ENCODE measurements at places on chromosomes 12 and 14.
A peak's percentile ranks its signal among the peaks of the same experiment; 100 is the strongest.

DNA sequence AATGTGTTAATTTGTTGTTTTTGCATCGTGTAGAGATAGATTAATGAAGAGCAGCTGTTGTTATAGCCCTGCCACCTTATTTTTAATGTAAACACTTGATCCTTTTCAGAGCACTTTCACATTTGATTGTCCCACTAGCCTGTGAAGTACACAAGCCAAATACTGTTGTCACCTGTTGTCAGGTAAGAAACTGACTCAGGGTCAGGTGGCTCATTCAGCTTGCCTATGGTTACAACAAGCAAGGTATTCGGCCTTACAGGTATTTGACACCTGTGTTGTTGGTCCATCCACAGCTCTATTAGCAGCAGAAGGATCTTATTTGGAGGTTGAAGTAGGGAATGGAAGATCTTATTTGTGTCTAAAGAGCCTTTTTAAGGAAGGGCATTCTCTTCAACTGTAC, 108.9 kb downstream of the GPR135 start:
- DNase-seq, result no peak

- no peak for DNase-seq
Measured at GRCh38 chr12:78290606-78291345, 460.1 kb downstream of the NAV3 start.

DNA sequence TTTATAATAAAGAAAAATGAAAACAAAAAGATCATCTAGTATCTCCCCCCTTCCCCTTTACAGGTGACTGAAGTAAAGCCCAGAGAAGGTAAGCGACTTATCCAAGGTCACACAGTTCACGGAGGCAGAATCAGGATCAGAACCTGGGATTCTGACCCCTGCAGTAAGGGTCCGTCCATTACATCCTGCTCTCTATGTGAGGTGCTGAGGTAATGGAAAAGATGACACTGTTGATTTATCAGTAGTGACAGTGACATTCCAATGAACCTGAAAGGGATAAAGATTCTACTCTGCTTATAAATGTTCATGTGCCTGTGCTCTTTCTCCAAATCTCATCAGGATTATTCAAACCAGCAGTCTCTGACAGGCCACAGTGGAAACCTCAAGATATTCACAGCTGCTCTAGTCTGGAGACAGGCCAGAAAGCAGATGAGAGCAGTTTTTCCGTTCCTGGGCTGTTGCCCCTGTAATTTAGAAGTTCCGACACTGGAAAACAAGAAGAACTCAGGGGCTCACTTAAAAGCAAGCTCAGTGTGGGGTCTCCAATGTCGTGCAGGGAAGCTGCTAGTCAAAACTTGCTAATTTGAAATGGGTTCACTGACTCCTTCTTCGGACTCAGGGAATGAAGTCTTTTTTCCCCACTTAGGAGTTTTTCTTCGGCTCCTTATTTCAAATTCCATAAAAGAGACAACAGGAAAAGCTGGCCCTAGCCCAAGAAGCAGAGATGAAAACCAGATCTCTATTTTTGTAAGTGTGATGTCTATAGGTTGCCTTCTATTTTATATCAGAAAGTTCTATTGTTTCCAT, 131.8 kb upstream of the EEA1 start:
- DNase-seq, result no peak

DNA sequence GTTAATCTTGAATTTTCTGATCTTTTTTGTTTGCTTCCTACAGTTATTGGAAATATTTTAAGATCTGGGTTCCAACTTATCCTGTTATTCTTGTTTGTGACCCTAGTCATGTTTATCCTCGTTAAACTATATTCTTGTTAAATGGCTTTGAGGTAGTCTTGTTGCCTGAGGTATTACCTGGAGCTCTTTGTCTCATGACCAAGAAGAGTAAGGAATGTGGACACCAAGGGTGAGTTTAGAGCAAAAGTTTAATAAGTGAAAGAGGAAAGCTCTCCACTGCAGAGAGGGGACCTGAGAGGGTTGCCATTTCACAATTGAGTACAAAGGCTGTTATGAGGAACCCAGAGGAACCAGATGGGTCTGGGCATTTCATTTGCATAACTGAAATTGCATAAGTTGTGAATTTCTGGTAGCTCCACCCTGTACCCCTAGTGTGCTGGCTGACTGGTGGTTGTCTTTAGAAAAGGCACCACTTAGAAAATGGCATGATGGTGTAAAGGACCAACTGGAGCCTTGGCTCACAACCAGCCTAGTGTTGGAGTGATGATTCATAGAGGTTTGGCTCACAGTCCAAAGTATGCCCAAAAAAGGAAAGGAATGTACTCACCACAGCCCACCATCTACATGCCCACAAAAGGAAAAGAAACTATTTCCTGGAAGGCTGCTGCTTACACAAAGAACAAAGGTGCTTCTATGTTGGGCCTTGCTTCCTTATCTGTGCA, 36.7 kb upstream of the RESF1 start:
- no peak for DNase-seq

- no peak for DNase-seq
Measured at GRCh38 chr14:54048311-54048710, 91.7 kb upstream of the BMP4 start.

GRCh38 chr14:65373671-65374039, 38.9 kb upstream of the FUT8 start:
- DNase-seq, result no peak

DNA sequence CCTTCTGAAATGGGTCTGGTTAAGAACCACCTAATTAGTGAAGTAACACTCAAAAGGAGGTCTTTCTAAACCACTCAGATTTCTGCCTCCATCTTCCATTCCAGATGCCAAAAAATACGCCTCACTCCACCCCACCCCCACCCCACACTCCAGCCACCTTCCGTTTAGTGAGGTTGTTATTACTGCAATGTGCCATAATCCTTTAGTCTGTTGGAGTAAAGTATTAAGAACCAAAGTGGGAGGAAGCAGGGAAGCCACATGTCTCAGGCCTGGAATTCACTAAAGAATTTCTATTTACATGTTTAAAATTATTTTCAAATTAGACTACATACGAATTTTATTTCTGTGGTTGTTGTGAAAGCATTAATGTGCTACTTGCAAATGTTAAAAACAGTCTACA, 7.4 kb downstream of the KIF21A start:
- no peak for DNase-seq

DNA sequence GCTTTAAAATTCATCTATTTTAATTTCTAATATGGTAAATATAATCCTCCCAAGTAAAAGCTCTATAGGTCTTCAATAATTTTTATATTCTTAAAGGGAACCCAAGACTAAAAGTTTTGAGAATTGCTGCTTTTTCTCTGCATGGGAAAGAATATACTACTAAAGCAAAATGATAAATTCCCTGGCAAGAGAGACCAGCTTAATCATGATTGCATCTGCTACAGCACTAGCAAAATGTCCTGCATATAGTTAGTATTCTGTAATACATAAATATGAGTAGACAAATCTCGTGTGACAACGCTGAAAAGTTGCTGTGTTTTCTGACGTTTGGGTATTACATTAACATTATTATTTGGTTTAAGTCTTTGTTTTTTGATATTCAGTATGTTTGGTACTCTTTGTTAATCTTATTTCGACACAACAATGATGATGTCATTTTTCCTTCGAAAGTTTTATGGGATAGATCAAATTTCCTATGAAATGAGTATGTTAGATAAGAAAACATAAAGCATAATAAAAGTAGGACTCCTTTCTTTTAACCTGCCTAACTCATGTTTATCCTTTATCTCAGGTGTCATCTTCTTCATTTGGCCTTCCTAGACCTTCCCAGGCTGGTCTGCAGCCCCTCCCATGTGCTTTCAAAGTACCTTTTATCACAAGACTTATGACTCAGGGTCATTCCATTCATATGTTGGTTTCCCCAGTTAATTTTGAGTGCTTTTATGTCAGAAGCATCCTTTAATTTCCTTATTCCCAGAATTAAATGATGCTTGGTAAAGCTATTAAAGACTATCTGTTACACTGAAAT, 321.9 kb downstream of the RAD51B start:
- DNase-seq, result no peak

GRCh38 chr12:93763746-93764147, 86.6 kb downstream of the CRADD start:
- no peak for DNase-seq

GRCh38 chr12:64609536-64610078, 688 bp upstream of the RASSF3 start:
- DNase-seq, result no peak

GRCh38 chr12:72723732-72724131, 451.6 kb downstream of the TRHDE start:
- no peak for DNase-seq

GRCh38 chr14:49056021-49056420, 530.2 kb downstream of the RPS29 start:
- no peak for DNase-seq

DNA sequence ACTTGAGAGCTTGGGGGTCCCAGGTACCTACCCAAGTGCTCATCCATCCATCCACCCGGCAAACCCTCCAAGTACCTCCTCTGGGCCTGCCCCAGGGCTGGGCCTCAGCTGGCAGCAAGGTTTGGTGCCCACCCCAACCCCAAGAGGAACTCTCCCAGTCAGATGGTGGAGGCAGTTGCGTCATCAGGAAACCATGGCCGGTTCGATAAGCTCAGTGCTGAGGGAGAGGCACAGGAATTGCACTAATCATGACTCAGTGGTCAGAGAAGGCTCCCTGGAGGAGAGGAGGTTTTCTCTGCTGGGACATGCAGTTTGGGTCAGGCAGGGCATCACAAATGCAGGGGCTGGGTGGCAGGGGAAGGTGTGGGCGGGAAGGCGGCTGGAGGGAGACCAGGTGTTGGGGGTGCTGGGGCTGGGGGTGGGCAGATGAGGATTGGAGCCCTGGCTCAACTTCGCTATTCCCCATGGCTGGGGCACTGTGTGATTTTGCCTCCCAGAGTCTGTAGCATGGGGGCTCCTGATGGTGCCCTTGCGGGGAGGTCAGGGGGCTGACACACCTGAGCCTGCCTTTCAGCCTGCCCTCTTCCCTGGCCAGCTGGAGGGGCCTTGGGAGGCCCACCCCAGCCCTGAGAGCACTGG, 32.2 kb downstream of the SH2B3 start:
- DNase-seq, result no peak

- no peak for DNase-seq
Measured at GRCh38 chr14:90656973-90657372, 159.3 kb downstream of the TTC7B start.

- DNase-seq, result peak; percentile 13
Measured at GRCh38 chr14:94129758-94130414, 482 bp upstream of the IFI27L2 start.

- DNase-seq, result no peak
Measured at GRCh38 chr12:116528065-116528464, 31.1 kb upstream of the MAP1LC3B2 start.

GRCh38 chr12:92075425-92075914, 70.2 kb downstream of the BTG1 start:
- no peak for DNase-seq

GRCh38 chr12:101764051-101764792, 25.0 kb upstream of the SYCP3 start:
- no peak for DNase-seq

DNA sequence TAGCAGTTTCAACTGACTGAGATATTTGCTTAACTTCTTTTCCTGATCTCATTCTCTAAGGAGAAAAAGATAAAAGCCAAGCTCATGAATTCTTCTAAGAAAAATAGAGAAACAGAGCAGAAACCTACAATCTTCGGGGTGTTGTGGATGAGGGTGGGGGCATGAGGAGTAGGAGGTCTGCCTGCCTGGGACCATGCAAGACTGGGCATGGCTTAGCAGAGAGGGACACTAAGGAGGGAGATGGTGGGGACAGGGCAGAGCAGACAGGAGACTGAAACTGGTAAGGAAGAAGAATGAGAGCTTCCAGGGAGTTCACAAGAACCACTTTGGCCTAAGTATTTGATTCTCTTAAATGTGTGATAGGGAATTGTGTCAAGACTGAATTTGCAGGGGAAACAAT, 188.0 kb downstream of the CFAP54 start:
- DNase-seq, result no peak

DNA sequence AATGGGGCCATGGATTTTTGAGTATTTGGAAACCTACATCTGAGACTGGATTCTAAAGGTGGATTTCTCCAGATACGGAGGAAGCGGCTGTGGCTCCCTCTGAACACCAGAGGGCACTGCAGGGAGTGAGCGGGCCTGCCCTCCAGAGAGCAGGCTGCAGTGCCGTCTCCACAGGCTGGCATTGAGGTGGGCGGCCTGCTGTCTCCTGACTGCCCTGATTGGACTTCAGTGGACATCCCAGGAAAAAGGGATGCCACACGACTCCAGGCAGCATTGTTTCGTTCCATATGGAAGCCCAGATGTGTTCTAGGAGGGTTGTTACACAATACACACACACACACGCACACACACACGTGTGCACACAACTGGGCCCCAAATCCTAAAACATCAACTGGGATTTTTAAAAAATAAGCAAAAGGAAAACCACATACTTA, 20.9 kb upstream of the ANO2 start:
- DNase-seq, result no peak
